ENCODE measurements at places on chromosomes 12 and 14. TPM values are rescaled to one million over a fixed set of nuclear protein-coding genes. Genes with fewer than 3 reads are reported as not detected.

Gene NFKBIA
- 58.9 TPM for total RNA-seq

Gene OR6C65
- not detected for total RNA-seq

Gene LRTM2
- not detected for total RNA-seq

Gene KLRG1
- not detected for total RNA-seq

Gene OTUB2
- 1.3 TPM for total RNA-seq

Gene GARIN6
- total RNA-seq = not detected

Gene FAM222A
- 1.5 TPM for total RNA-seq

Gene RTL1
- not detected for total RNA-seq

Gene IL31
- total RNA-seq = not detected

Gene ADCY4
- total RNA-seq = 25.3 TPM

Gene KRT83
- not detected for total RNA-seq

Gene CCDC198
- total RNA-seq = not detected

Gene NDUFA12
- 77.8 TPM for total RNA-seq

Gene RNASE7
- not detected for total RNA-seq

Gene POTEG
- not detected for total RNA-seq

Gene PTPN6
- 0.94 TPM for total RNA-seq

All from osteocyte (in vitro differentiated cells).